ENCODE measurements at places on chromosomes 2 and 18.
A peak's percentile ranks its signal among the peaks of the same experiment; 100 is the strongest.

DNA sequence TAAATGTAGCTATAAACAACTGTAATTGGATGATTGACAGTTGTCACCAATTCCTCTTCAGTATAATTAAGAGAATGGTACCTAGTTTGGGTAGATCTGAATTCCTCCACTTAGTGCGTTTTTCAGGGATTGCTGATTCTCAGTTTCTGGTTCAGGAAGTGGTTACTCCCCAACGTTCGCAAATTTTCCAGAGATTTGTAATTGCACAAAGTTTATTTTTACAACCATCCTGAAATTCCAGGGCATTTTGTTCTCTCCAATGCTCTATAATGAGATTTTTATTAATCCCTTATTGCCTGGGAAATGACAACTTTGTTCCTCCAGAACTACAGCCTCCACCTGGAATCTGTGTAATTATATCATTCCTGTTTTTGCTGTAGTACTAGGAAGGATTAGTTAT is 710.6 kb upstream of the ZEB2 start:
- peak; percentile 21 for DNase-seq

- no peak for DNase-seq
These were observed 1.6 kb upstream of the ERMN start for GRCh38 chr2:157327200-157327599.

GRCh38 chr2:205133544-205133943 is 548.8 kb upstream of the NRP2 start:
- DNase-seq, result no peak

DNA sequence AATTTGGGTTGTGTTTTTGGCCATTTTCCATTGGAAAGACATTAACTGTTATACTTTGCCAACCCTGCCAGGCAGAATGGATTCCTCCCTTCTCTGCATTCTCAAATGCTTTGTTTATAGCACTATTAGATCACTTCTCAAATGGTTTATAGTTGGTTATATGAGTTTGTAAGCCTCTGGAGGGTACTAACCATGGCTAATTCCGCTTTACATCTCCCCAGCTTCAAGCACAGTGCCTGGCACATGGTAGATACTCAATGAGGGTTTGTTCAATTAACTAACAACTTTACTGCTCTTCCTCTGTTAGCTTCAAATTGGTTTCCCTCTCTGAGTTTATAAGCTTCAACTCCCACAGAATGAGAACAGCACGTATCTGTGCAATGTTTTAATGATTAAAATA is 213.5 kb downstream of the SOX11 start:
- DNase-seq, result no peak

DNA sequence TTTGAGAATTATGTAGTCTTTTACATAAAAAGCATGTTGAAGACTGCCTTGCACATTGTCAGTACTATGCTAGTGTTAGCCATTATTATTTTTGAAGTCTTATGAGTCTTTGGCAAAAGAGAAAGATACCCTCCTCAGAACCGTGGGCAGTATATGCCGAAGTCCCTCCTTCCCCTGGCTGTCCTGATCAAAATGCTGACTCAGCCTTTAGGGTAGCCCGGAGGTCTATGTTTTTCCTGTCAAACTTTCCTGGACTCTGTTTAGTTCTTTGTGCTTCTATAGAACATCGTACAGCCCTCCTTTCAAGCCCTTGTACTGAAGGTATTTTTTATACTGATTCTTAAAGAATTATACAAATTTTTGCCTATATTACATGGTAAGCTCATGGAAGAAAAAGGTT is 264.7 kb upstream of the ATP5MC3 start:
- no peak for DNase-seq

GRCh38 chr2:229454934-229455631 is 184.0 kb upstream of the PID1 start:
- peak; percentile 88 for DNase-seq

DNA sequence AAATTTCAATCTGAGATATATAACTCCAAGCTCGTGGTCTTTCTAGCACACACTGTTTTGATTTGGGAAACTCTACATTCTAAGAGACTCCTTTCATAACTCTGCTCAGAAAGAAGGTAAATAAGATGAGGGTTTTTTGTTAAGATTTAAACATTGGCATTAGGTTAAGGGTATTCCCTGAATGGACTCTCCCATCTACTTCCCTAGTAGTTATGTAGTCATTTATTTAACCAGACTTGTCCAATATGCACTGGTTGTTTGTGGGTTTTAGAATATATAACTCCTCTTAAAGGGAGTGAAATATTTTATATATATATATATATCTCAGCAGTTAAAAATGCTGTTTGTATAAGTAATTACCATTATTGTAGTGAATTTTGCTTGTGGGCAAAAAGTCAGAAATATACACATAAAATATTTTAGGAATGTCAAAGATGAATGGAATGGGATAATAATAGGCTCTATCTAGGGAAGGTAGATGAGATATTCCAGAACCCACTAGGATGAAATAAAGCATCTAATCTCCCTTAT is 61.5 kb upstream of the WDR75 start:
- DNase-seq, result no peak

- no peak for DNase-seq
These were observed 131.7 kb downstream of the MYCN start for GRCh38 chr2:16071865-16072637.

- peak; percentile 55 for DNase-seq
These were observed 20.4 kb upstream of the BCL2 start for GRCh38 chr18:63339920-63340484.

- peak; percentile 28 for DNase-seq
These were observed 111.3 kb downstream of the PRELID3A start for GRCh38 chr18:12518832-12519531.

DNA sequence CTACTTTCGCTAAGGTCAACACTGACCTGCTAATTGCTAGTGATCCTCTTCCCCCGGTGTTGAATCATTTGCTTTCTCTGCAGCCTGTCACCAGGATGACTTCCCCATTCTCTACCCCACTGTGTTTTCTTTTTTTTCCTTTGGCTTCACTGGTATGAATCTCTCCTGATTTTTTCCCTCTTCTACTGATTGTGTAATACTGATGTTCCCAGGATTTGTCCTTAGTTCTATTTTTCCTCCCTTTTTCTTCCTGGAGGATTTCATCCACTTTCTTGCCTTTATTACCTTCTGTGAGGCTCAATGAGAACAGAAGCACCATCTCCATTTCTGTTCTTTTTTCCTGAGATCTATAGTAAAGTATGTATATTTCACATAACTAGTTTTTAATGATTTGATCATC is 14.1 kb upstream of the MSH2 start:
- no peak for DNase-seq

- no peak for DNase-seq
These were observed 11.8 kb downstream of the MYO3B start for GRCh38 chr2:170189757-170190156.

DNA sequence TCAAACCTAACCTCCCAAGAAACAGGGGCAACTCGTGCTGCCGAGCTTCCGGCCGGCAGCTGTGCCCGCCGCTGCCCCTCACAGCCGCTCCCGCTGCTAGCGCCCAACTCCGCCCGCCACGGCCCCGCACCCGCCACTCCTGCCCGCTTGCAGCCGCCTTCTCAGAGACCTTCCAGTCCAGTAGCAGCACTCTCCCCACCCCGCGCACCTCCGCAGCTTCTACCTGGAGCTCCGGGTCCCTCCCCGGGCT is 722 bp upstream of the C2orf15 start:
- no peak for DNase-seq

DNA sequence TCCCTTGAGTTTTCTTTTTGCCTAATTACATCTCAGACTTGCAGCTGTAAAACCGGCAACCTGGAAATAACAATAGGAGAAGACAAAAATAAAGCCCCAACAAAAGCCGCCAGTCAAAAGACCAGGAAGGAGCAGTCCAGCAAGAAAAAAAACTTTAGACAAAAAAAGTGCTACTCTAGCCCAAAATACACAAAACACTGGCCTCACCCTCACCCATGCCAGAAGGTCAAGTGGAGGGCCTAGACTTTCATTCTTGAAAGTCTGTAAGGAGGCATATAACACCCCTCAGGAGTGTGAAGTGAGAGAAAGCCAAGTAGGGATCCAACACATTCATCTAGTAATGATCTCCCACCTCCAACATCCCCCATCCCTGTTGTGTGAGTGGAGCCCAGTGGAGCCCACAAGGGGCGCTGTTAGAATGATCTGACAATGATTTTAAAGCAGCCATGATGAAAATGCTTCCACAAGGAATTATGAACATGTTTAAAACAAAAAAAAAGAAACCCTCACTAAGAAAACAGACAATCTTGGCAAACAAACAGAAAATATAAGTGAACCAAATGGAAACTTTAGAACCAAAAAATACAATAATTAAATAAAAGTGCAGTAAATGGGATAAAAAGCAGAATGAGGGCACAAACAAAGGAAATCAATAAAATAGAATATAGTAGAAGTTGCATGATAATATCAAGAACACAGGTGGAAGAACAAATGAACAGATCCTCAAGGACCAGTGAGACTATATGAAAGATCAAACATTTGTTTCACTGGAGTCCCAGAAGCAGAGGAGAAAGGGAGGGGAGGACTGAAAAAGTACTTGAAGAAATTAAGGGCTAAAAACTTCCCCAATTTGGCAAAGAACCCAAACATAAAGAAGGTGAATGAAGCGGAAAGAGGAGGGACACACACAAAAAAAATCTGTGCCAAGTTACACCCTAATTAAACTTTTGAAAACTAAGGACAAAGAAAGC is 23.9 kb downstream of the SESTD1 start:
- no peak for DNase-seq

DNA sequence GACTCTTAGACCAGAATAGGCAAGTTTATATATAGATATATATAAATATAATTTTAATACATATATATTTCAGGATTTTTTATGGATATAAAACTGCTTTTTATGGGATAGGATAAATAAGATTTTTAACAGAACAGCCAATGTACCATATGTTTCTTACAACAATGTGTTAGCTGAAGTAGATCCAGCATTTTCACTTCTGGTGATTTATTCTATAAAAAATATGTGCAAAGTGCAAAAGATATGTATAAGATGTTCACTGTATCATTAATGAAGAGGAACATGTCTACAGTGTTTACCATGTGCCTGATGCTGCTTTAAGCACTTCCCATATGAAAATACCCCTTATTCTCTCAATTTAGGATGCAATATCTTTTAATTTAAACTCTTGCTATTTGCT is 22.2 kb upstream of the GPR75 start:
- DNase-seq, result no peak

GRCh38 chr18:21463718-21464117 is 136.8 kb downstream of the ESCO1 start:
- no peak for DNase-seq

DNA sequence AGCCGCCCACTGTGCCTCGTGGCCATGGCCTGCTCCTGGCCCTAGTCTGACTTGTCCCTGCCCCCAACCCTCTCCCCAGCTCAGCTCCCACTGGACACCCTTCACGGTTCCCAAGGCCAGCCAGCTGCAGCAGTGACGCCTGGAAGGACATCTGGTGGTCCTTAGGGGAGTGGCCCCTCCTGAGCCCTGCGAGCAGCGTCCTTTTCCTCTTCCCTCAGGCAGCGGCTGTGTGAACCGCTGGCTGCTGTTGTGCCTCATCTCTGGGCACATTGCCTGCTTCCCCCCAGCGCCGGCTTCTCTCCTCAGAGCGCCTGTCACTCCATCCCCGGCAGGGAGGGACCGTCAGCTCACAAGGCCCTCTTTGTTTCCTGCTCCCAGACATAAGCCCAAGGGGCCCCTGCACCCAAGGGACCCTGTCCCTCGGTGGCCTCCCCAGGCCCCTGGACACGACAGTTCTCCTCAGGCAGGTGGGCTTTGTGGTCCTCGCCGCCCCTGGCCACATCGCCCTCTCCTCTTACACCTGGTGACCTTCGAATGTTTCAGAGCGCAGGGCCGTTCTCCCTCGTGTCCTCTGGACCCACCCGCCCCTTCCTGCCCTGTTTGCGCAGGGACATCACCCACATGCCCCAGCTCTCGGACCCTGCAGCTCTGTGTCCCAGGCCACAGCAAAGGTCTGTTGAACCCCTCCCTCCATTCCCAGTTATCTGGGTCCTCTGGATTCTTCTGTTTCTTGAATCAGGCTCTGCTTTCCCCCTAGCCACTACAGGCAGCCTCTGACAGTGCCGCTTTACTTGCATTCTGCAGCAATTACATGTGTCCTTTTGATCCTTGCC is 35.8 kb downstream of the ANO7 start:
- DNase-seq, result peak; percentile 55

DNA sequence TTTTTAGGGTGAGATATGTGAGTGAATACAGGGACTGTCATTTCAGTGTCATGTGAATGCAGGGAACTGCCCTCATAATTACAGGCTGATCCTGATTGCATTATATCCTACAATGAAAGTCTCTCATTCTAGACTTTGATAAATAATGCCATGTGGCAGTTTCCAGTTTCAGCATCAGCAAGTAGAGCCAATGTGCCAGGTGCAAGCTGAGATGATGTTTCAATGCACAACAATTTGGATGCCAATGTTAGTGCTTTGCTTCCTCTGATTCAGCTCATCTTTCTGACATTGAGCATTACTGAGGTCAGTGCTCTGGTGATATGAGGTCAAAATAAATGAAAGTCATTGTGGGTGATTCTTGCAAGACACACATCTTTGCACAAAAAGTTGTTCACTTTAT is 63.7 kb upstream of the TFPI start:
- no peak for DNase-seq

DNA sequence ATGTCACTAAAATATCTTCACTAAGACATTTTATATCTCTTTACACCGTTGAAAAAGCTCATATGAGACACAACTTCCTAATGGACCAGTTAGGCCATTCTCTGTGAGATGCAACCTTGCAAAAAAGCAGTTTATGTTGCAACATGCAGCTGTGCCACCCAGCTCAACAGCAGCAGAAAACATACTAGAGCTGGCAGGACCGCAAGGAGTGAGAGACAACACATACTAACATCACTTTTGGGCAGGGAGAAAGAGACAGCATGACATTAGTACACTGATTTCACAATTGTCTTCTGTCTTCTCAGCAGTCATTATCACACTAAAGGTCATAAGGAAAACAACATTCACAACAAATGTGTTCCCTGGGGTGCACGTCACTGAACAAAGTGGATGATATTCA is 122.9 kb downstream of the EPB41L3 start:
- DNase-seq, result no peak

- DNase-seq, result no peak
These were observed 63.9 kb downstream of the MAPK4 start for GRCh38 chr18:50623694-50624352.

DNA sequence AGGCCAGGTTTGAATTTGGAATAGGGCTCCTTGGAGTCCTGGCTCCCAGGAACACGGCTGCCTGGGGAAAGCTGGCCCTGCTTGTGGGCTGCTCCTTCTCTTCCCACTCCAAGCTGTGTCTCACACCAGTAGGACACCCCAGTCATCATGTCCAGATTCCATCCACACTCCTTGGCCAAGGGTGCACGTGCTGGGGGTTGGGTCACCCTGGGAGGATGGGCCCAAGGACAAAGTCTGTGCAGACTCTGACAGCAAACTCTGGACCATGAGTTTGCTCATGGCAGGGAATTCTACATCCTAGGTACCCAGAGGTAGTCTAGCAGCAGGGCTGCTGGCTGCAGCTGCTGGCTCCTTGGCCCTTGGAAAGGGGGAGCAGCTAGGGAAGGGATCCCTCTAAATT is 102.4 kb upstream of the EPAS1 start:
- no peak for DNase-seq
